ENCODE measurements at places on chromosomes 5 and 9. TPM values are rescaled to one million over a fixed set of nuclear protein-coding genes. Genes with fewer than 3 reads are reported as not detected.
A peak's percentile ranks its signal among the peaks of the same experiment; 100 is the strongest.

WHRN gene
- total RNA-seq: 9.1 TPM

CCDC187 gene
- total RNA-seq: not detected

NMUR2 gene
- not detected for total RNA-seq

DEPDC1B gene
- total RNA-seq: 0.74 TPM

SLC25A2 gene
- total RNA-seq: not detected

ZDHHC12 gene
- 19.4 TPM for total RNA-seq

TPPP gene
- 4.7 TPM for total RNA-seq

COL15A1 gene
- 15.0 TPM for total RNA-seq

GRCh38 chr5:136811551-136811950 is 446.2 kb upstream of the TRPC7 start:
- peaks cover 5% of the 10 kb centered on the region for H3K4me1 ChIP-seq
- H3K27ac ChIP-seq: no peak overlapping the region
- no peak for DNase-seq
- H3K4me3 ChIP-seq: no peak overlapping the region

DNA sequence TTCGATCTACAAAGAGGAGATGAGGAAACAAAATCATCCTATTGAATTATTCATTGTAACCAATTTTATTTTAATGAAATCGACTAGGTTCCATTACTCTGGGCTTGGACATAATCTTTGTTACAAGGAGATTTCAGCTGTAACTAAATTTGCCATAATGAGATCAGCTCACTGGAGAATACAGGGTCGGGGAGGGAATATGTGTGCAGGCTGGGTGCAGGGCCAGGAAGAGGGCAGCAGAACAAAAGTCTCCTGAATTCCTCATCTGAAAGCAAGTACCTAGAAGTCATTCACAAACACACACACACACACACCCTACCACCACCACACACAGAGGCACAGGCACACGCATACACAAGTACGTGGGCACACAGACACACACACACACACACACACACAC is 151.2 kb downstream of the PAPPA start:
- no peak overlapping the region for H3K4me3 ChIP-seq
- H3K4me1 ChIP-seq: no peaks in the 10 kb centered on the region
- DNase-seq: peak; percentile 72
- no peaks in the 10 kb centered on the region for H3K36me3 ChIP-seq
- no peak overlapping the region for H3K27ac ChIP-seq
- H3K27me3 ChIP-seq: no peaks in the 10 kb centered on the region

GRCh38 chr9:138117836-138118235 is 240.3 kb downstream of the CACNA1B start:
- H3K27ac ChIP-seq: no peak overlapping the region
- H3K4me1 ChIP-seq: no peaks in the 10 kb centered on the region
- no peak overlapping the region for H3K4me3 ChIP-seq
- H3K36me3 ChIP-seq: no peaks in the 10 kb centered on the region
- H3K27me3 ChIP-seq: no peaks in the 10 kb centered on the region
- no peak for DNase-seq

DNA sequence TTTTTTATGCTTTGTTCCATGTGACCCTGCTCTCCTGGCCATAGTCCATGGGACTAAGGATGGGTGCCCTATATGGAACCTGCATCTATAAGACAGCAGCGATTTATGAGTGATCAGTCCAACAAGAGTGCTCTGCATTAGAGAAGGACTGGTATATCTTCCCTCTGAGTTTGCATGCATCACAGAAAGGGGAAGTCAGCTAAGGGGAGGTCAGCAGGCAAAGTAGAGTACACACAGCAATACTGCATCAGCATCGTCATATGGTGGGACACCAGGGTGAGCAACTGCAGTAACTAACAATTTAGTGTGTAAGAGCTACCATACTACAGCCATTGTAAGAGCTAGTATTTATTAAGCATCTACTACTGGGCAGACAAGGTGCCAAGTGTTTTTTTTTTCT is 311.3 kb downstream of the NDUFS4 start:
- no peaks in the 10 kb centered on the region for H3K36me3 ChIP-seq
- no peaks in the 10 kb centered on the region for H3K4me1 ChIP-seq
- no peak for DNase-seq
- H3K4me3 ChIP-seq: no peak overlapping the region

- no peak overlapping the region for H3K4me3 ChIP-seq
- no peaks in the 10 kb centered on the region for H3K4me1 ChIP-seq
- no peaks in the 10 kb centered on the region for H3K36me3 ChIP-seq
- no peaks in the 10 kb centered on the region for H3K27me3 ChIP-seq
These were observed 717.5 kb downstream of the IRX1 start for GRCh38 chr5:4313138-4313537.

- H3K4me1 ChIP-seq: peaks cover 16% of the 10 kb centered on the region
- no peaks in the 10 kb centered on the region for H3K27me3 ChIP-seq
- no peak overlapping the region for H3K4me3 ChIP-seq
- H3K27ac ChIP-seq: no peak overlapping the region
- DNase-seq: no peak
- H3K36me3 ChIP-seq: no peaks in the 10 kb centered on the region
These were observed 270.7 kb upstream of the WWC1 start for GRCh38 chr5:168020542-168021294.

DNA sequence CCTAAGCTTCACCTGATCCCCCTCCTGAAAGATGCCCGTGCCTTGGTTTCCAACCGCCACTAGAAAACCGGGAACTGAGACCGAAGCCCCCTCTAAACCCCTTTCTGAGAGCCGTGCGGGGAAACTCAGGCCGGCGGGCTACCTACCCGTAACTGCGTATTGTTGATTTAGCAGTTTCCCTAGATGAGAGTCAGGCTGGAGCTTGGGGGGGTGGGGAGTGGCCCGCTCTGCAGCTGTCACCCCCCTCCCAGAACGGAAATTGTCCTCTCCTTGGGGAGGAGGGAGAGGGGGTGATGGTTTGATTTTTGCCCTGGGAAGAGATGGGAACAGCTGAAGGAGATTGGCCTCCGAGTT is 2.5 kb downstream of the CXXC5 start:
- no peaks in the 10 kb centered on the region for H3K27me3 ChIP-seq
- peaks cover 84% of the 10 kb centered on the region for H3K4me1 ChIP-seq
- H3K36me3 ChIP-seq: no peaks in the 10 kb centered on the region
- peak overlapping the region; percentile 95 for H3K27ac ChIP-seq
- H3K4me3 ChIP-seq: peak overlapping the region; percentile 67

- no peak for DNase-seq
- no peaks in the 10 kb centered on the region for H3K36me3 ChIP-seq
- H3K4me3 ChIP-seq: no peak overlapping the region
- H3K27ac ChIP-seq: no peak overlapping the region
- no peaks in the 10 kb centered on the region for H3K27me3 ChIP-seq
These were observed 59.0 kb upstream of the RARS1 start for GRCh38 chr5:168427224-168427623.

- no peaks in the 10 kb centered on the region for H3K36me3 ChIP-seq
- H3K4me3 ChIP-seq: no peak overlapping the region
- H3K27ac ChIP-seq: peak overlapping the region; percentile 87
- peaks cover 85% of the 10 kb centered on the region for H3K4me1 ChIP-seq
These were observed 77.6 kb downstream of the ADAMTS2 start for GRCh38 chr5:179267671-179268083.

DNA sequence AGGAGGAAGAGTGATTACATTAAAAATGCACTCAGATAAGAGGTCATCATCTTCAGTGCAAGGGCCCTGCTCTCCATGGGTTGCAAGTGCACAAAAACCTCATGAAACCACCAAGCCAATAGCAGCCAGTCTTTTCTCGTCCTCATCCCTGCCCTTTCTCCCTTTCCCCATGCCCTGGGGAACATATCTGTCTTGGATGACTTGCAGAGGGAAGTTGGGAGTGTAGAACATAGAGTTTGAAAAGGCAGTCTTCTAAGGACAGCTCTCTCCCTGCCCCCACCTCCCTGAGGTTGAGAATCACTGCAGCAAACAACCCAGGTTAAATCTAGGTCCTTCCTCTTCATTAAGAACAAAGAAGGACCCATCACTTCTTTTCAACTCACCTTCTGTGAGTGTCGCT is 22.0 kb downstream of the DDX31 start:
- no peaks in the 10 kb centered on the region for H3K36me3 ChIP-seq
- H3K4me3 ChIP-seq: no peak overlapping the region
- no peaks in the 10 kb centered on the region for H3K4me1 ChIP-seq
- DNase-seq: no peak
- H3K27me3 ChIP-seq: no peaks in the 10 kb centered on the region
- no peak overlapping the region for H3K27ac ChIP-seq

- no peaks in the 10 kb centered on the region for H3K27me3 ChIP-seq
- H3K4me1 ChIP-seq: no peaks in the 10 kb centered on the region
- no peak overlapping the region for H3K4me3 ChIP-seq
- DNase-seq: no peak
- H3K36me3 ChIP-seq: no peaks in the 10 kb centered on the region
- no peak overlapping the region for H3K27ac ChIP-seq
These were observed 123.5 kb upstream of the COL5A1 start for GRCh38 chr9:134518004-134518606.

DNA sequence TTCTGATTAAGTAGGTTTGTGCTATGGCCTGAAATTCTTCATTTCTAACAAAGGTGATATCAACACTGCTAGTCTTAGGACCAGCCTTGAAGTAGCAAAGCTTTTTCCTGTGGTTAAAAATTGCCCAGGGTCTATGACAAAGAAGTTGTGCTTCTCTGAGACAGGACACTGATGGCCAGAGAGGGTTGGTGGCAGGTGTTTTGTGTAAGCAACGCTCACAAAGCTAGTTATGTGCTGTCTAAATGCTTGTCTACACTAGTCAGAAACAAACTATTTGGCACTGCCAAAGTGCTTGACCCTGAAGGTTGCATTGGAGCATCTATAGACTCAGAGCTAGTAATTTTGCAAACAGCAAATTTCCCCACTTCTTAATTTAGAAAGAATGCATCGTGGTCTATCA is 44.1 kb upstream of the SELENOP start:
- no peak overlapping the region for H3K4me3 ChIP-seq
- peaks cover 43% of the 10 kb centered on the region for H3K4me1 ChIP-seq
- no peak for DNase-seq

GRCh38 chr5:154562244-154562880 is 84.3 kb upstream of the HAND1 start:
- no peak overlapping the region for H3K27ac ChIP-seq
- H3K36me3 ChIP-seq: no peaks in the 10 kb centered on the region
- peak; percentile 44 for DNase-seq
- H3K4me1 ChIP-seq: no peaks in the 10 kb centered on the region
- H3K4me3 ChIP-seq: no peak overlapping the region

- no peaks in the 10 kb centered on the region for H3K4me1 ChIP-seq
- H3K36me3 ChIP-seq: no peaks in the 10 kb centered on the region
- no peak overlapping the region for H3K4me3 ChIP-seq
- peak; percentile 54 for DNase-seq
- no peaks in the 10 kb centered on the region for H3K27me3 ChIP-seq
- H3K27ac ChIP-seq: no peak overlapping the region
These were observed 141.3 kb upstream of the ALDH1B1 start for GRCh38 chr9:38251036-38251860.

DNA sequence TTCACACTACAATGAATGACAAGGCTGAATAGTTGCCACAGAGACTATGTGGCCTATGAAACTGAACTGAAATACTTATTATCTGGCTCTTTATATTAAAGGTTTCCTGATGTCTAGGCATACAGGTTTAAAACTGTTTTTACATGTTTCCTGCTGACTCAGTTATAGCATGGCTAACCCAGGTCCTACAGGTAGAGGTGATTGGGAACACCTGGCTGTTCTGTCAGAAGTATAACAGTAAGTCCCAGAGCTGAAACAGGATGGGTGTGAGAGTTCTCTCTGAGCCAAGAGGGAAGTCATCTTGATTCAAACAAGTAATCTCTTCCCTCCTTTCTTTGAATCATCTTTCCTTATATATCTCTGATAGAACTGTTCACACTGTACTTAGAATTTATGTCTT is 4.9 kb upstream of the ADGRV1 start:
- H3K27me3 ChIP-seq: no peaks in the 10 kb centered on the region
- no peak overlapping the region for H3K27ac ChIP-seq
- peaks cover 8% of the 10 kb centered on the region for H3K4me1 ChIP-seq
- no peak overlapping the region for H3K4me3 ChIP-seq
- no peak for DNase-seq

GRCh38 chr5:151020304-151021110 is at the start of gene GPX3:
GPX3 (plus strand) TSS chr5:151020591; CDS start chr5:151020655, 64 bp downstream.
- H3K4me1 ChIP-seq: peaks cover 55% of the 10 kb centered on the region
- H3K27me3 ChIP-seq: no peaks in the 10 kb centered on the region
- H3K4me3 ChIP-seq: peak within 1 kb of the TSS; percentile 77
- H3K36me3 ChIP-seq: no peaks in the 10 kb centered on the region

DNA sequence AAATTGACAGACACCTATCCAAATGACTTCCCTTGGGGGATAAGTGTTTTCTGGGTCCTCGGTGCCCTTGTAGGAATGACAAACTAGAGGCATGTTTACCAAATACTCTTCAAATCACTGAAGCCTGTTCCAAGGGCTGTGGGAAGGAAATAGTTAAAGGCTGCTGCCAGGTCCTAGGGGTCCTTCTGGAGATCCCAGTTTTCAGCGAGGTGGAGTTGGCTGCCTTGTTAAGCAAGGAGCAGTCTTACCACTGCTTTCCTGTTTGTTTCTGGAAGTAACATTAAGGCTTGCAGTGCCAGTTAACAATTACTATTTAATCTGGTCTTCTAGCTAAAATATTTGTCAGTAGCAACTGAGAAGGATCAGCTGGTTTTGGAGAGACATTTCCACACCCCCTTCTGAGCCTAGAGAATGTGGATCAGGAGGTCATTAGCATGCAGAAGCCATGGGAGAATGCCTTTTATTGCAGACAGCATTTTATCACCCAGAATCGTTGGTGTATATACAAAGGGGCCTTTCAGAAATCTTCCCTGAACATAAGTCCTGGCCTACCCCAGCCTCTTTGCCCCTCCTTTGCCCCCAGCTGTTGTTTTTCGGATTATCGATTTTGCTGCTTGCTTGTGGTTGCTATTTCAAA is 238.8 kb downstream of the DMAC1 start:
- no peaks in the 10 kb centered on the region for H3K27me3 ChIP-seq
- no peaks in the 10 kb centered on the region for H3K4me1 ChIP-seq
- no peak for DNase-seq

GRCh38 chr5:86679529-86679928 is 61.8 kb downstream of the COX7C start:
- no peak for DNase-seq
- no peak overlapping the region for H3K27ac ChIP-seq
- H3K4me1 ChIP-seq: no peaks in the 10 kb centered on the region
- no peaks in the 10 kb centered on the region for H3K36me3 ChIP-seq
- H3K4me3 ChIP-seq: no peak overlapping the region
- no peaks in the 10 kb centered on the region for H3K27me3 ChIP-seq

- H3K4me1 ChIP-seq: no peaks in the 10 kb centered on the region
- no peaks in the 10 kb centered on the region for H3K36me3 ChIP-seq
- no peak for DNase-seq
- H3K27me3 ChIP-seq: no peaks in the 10 kb centered on the region
These were observed 32.8 kb downstream of the PDGFRB start for GRCh38 chr5:150122536-150123481.

Measured in vagina (tissue), 2 donors.